Fibroblast of mammary gland (primary cell): ENCODE measurements at places on chromosomes 7 and 10.

- DNase-seq = peak; percentile 36
Observed at GRCh38 chr7:29177963-29178600, 16.5 kb upstream of the CHN2 start.

GRCh38 chr10:108434559-108435252 is 1270.2 kb upstream of the SORCS1 start:
- no peak for DNase-seq

- DNase-seq = no peak
Observed at GRCh38 chr7:130149281-130150139, 55.7 kb downstream of the TMEM209 start.

DNA sequence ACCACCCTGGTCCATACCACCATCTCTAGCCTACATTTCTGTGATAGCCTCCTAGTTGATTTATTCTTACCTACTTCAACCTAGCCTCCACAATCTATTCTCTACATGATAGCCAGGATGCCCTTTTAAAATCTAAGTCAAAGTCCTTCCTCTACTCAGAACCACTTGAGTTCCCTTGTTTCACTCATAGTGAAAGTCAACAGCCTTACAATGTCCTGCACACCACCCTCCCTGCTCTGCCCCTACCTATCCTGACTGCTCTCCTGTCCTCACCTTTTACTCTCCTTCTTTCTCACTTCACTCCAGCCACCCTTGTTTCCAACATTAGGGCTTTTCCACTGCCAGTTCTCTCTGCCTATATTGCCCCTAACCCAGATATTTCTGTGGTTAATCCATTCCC is 146.7 kb downstream of the GRM3 start:
- DNase-seq = no peak

DNA sequence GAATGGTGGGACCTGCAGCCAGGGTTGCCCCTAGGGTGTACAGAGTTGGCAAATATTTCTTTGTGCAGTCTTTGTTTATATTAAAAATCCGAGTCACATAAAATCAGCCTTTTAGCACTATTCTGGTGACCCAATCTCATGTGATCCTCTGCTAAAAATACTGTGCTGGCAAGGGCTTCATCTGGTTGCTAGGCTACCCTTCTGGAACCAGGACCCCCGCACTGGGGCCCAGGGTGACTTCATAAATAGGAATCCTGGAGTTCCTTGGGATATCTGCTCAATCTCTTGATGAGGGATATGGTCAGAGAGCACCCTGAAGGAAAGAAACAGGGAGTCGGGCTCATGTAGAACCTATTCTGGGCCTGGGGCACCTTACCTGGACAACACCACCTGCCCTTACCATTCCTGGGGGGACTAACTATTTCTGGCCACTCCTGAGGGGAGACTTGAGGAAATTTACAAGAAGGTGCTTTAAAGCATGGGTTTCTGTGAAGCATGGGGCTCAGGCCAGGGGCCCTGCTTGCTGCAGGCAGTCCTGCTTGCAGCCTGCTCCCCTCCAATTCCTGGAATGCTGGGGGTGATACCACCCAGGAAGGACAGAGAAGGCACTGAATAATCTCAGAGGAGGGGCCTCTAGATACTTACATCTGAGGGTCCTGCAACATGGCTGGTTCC is 44.7 kb downstream of the SH2D4B start:
- no peak for DNase-seq

DNA sequence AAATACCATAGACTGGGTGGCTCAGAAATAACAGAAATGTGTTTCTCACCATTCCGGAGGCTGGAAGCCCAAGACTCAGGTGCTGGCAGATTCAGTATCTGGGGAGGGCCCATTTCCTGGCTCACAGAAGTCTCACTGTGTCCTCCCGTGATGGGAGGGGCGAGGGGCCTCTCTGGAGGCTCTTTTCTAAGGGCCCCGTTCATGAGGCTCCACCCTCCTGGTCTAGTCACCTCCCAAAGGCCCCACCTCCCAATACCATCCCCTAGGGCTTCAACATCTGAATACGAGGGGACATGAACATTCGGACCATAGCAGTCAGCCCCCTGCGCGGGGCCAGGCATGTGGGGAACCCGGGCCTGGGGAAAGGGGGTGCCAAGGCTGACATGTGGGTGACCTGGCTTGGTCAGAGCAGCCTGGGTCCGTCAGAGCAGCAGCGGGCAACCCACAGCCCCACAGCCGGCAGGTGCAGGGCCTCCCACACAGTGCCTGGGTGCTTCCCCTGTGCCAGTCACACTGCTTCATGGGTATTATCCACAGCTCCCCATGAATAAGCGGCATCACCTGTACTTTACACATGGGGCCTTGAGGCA is 13.3 kb upstream of the CNPY1 start:
- DNase-seq = no peak

- DNase-seq = no peak
Observed at GRCh38 chr7:6614953-6615722, at the start of gene ZNF853. Gene ZNF853 (plus strand): TSS chr7:6615610. CDS start chr7:6616175, 565 bp downstream.

DNA sequence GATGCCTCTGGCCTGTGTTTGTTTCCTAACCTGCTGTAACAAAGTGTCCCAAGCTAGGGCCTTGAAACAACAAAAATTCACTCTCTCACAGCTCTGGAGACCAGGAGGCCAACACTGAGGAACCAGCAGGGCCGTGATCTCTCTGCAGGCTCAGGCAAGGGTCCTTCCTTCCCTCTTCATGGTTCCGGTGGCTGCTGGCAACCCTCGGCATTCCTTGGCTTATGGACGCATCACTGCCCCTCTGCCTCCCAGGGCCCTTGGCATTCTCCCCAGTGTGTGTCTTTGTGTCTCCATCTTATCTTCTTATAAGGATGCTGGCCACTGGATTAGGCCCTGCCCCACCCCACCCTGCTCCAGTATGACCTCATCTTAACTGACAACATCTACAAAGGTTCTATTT is 17.0 kb downstream of the CNPY1 start:
- DNase-seq = no peak

DNA sequence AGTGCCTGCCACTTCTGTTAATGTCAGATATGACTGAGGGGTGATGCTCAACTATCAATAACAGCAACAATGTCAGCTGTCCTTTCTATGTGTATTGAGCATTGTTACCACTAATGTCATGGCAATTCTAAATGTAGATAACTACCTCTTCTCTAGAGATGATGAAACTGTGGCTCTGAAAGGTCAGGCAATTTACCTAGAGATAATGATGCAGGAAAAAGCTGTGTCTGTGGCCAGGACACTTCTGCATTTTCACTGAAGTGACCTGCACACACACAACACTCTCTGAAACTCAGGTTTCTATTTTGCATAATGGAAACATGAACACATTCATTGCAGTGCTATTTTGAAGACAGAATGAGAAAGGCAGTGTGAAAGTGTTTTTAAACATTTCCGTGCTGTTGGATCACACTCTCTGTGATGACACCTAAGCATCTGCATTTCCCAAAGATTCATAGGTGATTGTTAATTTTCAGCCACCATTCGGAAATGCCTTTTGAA is 148.2 kb downstream of the KCND2 start:
- DNase-seq = no peak

DNA sequence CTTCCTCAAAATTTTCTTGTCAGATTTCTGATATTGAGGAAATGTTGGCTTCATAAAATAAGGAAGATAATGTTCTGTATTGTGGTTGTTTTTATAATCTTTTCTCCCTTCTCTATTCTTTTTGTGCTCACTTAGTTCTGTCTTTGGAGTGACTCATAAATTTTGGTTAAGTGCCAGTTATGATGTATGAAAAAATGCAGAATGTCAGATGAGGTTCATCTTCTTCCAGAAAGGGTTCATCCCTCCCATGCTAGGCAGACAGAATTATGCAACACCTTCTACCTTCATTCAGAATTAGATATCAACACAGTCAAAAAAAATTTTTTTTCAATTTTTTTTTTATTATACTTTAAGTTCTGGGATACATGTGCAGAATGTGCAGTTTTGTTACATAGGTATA is 36.6 kb upstream of the CYP2C19 start:
- peak; percentile 1 for DNase-seq

- no peak for DNase-seq
Observed at GRCh38 chr7:124029396-124030188, 3.3 kb downstream of the TMEM229A start.

- DNase-seq = no peak
Observed at GRCh38 chr10:51416494-51416893, 282.9 kb downstream of the CSTF2T start.

DNA sequence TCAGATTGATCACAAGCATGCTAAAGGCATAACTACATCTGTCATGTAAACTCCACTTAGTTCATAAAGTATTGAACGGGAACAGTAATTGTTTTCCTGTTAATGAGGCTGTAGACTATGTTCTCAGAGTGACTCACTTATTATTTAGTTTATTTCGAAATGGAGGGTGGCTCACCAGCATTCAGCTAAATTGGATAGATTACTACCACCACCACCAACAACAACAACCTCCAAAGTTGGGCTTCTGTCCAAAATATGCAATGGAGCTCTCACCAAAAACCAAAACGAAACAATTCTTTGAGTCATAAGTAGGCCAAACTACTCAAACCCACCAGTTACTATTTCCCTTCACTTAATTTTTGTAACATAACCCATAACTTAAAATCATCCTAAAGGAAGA is 127.9 kb upstream of the NRBF2 start:
- DNase-seq = peak; percentile 95

DNA sequence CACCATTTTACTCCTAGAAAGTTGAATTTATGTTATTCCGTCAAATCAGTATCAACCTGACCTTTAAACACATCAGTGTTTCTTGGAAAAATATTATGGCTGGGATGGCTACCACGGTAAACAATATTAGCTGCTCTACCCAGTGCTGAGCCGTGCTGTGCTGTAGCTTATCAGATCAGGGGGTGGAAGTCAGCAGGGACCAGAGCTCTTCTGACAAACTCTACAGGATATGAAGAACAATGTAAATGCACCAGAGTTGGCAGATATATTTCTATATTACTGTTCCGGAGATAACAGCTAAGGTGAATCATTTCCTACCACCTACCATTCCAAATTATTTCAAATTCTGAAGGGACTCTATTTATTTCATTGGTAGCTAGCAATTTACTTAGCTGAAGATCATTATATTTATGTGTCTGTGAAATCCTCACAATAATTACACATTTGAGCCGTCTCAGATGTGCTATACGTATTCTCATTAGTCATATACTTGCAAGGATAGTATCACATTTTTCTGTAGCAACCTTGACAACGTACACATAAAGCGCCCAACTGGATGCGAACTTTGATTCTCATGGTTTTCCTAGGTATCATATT is 76.5 kb downstream of the TEX36 start:
- DNase-seq = no peak

- no peak for DNase-seq
Observed at GRCh38 chr10:31393844-31394243, 74.8 kb downstream of the ZEB1 start.

GRCh38 chr7:102220960-102221800 is 65.5 kb upstream of the SH2B2 start:
- no peak for DNase-seq

DNA sequence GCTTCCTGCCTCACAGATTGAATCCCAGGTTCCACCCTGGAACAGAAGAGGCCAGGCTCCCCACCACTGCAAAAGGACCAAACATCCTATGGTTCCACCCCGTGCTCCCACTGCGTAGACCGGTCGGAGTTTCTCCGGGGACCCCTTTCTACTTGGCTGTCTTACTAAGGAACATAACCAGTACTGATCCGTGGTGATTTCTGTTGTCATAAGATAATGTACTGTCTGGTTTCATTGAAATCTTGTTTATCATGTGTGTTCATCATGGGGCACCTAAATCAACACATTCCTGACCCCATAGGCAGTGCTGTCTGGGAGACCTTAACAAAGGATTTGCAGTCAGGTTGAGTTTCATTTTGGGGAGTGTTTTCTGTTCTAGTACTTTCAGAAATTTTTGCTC is 104.5 kb downstream of the CHN2 start:
- no peak for DNase-seq

DNA sequence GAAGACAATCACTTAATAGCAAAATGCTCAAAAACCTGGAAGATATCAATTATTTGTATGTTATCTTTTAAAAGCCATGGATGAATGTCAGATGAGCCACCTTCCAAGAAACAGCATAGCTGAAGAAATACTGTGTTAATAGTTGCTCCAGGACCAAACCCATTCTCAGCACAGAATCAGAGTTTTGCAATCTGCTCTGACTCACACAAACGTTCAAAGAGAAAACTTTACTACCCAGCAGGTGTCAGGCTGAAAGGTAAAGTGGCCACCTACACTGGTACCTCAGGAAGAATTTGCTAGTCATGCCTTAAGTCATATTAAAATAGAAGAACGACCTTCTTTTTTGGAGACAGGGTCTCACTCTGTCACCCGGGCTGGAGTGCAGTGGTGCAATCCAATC is 526.5 kb downstream of the PARD3 start:
- DNase-seq = peak; percentile 68

DNA sequence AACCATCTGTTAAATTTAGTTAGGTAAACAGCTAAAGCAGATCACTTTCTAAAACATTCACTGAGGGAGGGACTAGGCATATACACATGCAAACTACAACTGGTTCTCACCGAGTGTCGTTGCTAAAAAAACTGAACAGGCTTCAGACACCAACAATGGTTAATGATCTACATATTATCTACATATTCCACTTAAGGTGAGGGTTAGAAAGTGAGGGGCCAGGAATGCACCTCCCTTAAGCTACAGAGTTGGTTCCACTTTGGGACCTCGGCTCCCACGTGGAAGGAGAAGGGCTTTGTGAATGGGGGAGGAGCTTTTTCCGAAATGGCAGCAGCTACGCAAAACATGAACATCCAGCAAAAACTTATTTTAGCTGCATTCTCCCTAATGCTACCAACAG is 5.8 kb downstream of the CTBP2 start:
- no peak for DNase-seq

DNA sequence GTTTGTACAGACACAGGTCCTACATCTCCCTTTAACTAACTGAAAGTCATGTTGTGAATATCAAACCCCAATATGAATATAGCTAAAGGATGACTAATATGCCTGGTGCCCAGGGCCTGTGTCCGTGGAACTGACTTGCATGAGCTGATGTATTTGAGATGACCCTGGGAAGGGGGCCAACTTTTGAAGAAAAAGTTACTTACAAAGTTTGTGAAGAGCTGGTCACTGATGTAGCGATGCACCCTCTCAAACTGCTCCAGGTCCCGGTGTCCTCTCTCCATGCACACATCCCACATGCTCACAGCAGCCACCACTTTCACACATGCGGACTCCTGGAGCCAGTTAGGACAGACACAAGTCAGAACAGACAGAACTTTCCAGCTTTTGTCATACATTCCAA is 106.2 kb downstream of the ABCC2 start:
- DNase-seq = peak; percentile 74

GRCh38 chr7:153433223-153433622 is 619.0 kb upstream of the DPP6 start:
- DNase-seq = no peak
